ENCODE measurements at places on chromosomes 11 and 22.

GRCh38 chr11:11446967-11447366 lies 93.9 kb upstream of the CSNK2A3 start:
- no peak for DNase-seq

DNA sequence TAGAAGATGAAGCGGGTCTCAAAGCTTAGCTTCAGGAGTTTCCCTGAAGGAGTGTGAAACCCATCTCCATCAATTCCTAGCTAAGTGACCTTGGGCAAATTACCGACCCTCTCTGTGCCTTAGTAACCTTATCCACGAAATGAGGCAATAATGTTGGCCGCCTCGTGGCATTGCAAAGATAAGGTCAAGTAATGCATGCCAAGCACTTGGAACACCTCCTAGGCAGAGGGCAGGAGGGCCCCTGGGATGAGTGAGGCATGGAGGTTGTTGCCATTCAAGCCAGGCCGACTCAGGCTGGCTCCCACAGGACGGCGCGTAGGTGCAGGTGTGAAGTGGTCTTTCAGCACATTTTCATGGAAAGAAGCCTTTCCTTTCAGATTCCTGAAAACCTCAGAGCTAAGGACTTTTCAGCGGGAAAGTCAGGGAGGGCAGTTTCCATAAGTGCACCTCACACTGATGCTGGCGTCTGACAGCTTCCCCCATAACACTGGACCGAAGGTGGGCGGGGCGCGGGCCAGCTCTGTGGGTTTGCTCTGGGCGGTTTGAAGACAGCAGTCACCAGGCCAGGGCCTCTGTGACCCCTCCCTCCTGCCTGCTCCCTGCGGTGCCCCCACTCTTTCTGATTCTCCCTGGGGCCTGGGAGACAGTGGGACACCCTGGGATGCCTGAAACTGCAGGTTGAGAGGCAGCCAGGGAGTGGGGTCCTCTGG lies 25.2 kb downstream of the RPS6KA4 start:
- no peak for DNase-seq

GRCh38 chr11:25317216-25317615 lies 820.4 kb downstream of the LUZP2 start:
- no peak for DNase-seq

DNA sequence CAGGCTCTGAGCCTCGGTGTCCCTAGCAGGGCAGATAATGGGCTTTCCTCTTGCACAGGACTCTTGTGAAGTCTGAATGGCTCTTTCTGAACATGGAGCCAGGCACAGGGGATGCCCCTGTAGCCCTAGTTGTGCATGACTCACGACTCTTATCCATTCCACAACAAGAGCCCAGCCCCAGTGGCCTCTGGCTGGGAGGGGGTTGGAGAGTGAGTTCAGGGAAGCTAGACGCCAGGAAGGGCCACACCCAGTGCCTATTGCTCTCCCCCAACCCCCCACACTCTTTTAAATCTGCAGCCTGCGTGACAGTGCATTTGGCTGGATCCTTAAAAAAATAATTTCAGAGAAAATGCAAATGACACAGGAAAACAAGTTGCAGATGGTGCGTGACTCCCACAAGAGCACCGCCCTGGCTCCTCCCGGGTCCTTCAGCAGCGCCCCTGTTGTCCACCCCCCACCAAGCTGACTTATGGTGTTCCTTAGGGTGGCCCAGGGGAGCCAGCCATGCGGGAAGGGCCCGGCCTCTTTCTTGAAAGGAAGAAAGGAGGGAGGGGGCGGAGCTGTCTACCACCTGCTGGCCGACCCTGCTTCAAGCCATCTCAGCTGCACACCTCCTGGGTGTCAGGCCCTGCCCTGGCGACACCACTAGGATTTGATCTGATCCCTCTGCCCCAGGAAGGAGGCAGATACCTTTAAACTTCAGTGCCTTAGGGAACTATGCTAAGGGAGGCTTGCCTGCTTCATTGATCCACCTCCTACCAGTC lies 74.7 kb downstream of the MN1 start:
- no peak for DNase-seq

DNA sequence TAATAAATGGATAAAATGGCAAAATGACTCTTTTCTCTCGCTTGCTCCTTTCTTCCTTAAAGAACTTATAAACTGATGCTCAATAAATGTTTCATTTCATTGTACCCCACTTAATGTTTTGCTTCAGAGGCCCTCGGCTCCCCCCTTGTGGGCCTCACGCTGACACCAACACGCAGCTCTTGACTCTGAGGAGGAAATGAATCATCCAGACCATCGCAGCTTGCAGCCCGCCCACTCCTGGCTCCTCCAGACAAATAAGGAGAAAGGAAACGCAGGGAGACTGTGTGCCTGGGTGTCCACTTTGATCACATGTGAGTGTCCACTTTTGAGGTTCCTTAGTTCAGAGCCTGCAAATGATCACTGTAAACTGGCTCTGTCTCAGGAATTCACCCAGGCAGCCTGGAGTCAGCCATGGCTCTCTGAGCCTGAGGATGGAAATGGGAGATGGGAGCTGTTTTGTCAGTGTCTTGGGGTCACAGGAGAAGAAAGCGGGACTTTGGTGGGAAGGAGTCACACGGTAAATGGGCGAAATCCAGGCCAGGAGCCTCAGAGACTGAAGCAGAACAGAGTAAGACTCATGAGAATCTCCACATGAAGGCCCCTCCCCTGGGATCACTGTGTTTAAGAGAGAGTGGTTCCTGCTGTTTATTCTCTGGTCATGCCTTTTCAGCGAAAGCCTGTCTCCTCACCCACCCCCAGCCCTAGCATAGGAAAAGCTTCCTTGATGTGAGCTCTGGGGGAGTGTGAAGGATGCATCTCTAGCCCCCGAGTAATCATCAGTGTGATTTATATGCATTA lies 96.5 kb downstream of the CWC15 start:
- DNase-seq = peak; percentile 78

DNA sequence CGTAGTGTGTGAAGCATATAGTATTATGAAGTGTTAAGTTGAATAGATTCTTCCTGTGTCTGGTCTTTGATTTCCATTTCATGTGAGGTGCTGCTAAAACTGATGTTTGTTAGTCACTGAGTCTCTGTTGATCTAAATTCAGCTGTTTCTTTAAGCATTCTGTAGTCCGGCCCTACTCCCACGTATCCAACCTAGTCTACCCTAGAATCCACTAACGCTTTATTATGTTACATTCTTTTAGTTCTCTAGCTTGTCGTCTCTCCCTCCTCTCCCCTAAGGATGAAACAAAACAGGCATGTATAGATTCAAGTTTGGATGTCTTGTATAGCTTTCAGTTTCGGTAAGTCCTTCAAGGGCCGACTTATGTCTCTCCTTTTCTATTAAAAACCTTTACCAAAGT lies 4.1 kb downstream of the WEE1 start:
- no peak for DNase-seq

DNA sequence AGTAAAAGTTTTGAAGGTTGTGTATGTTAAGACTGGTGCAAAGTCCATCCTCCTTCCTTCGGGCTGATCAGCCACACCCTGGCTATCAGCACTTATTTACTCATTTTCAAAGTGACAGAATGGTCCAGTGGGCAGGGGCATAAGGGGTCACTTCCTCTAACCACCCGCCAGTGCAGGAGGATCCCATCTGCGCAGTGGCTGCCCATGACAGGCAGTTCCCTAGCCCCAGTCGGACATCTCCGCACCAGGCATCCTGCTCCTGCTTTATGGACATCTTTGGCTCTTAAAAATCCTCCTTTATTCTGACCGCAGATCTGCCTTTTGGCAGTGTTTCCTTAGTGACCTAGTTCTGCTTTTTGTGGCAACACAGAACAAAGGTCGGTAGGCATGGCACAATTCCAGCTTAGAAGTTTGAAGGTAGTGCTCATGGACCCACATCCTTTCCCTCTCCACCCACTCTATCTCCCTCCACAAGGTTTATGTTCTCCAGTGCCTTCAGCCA lies 55.9 kb downstream of the BMAL1 start:
- no peak for DNase-seq

- DNase-seq = no peak
Measured at GRCh38 chr11:130261571-130261970, 53.1 kb downstream of the ZBTB44 start.

GRCh38 chr11:100545556-100545955 lies 141.5 kb upstream of the ARHGAP42 start:
- no peak for DNase-seq

- no peak for DNase-seq
Measured at GRCh38 chr11:12164061-12165014, 53.9 kb downstream of the MICAL2 start.

DNA sequence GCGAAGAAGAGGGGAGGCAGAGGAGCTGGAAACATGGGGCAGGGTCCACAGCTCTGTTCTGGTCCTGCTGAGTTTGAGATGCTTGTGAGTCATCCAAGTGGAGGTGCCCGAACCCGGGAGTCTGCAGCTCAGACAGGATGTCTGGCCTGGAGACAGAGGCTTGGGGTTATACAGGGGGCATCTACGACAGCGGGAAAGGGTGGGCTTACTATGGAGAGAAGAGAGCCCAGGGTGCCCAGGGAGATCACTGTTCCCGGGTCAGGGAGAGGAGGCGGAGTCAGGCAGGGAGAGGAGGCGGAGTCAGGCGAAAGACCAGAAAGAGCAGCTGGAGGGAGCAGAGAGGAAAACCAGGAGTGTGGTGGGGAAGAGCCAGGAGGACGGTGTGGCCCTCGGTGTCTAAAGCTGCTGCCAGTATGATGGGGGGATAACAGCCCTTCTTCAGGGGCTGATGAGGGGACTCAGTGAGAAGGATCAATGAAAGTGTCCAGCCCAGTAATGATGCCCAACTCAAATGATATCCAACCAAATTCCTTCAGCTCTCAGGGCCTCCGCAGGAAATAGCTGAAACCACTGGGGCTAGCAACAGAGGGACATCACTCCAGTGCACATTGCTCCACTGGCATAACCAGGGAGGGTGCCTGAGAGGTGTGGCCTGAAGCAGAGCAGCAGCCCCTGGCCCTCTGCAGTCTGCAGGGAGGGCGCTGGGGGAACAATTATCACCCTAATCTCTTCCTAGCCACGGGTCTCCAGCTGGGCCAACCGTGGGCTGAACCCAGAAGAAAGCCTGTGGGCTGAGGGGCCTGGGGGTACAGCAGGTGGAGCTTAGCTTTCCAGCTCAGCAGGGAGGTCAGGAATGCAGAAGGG lies 2.6 kb upstream of the LTBP3 start:
- DNase-seq = peak; percentile 61

Measured in RWPE2 (cell line).